ENCODE measurements at places on chromosomes 5 and 9.

DNA sequence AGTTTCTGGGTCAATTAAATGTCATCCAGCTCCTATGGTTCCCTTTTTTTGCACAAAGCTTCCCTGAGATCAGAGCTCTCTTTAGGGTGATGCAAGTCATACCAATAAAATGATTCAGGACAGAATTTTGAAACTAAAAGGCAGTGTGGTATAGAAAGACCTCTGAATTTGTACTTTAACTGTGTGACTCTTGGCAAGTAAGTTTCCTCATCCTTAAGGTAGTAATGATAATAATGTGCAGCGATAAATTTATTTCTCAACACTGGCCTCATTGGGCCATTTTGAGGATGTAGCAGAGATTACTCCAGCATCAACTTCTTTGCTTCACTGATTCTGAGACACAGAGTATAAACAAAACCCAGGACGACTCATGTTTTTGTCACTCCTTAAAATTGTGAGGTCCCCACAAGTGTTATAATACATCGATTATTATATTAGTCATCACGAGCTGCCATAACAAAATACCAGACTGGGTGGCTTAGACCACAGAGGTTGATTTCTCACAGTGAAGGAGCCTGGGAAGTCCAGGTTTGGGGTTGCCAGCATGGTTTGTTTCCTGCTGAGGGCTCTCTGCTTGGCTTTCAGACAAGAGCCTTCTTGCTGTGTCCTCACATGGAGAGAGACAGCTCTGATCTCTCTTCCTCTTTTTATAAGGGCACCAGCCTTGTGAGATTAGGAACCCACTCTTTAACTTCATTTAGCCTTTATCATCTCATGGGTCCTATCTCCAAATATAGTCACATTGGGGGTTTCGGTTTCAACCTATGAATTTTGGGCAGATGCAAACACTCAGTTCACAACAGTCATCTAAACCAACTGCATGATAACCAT, 293.0 kb downstream of the ZNF608 start:
- no peak for DNase-seq

- peak; percentile 48 for DNase-seq
Observed at GRCh38 chr9:134399435-134400056, 73.3 kb downstream of the RXRA start.

- no peak for DNase-seq
Observed at GRCh38 chr5:75847561-75848021, 130.4 kb upstream of the POC5 start.

DNA sequence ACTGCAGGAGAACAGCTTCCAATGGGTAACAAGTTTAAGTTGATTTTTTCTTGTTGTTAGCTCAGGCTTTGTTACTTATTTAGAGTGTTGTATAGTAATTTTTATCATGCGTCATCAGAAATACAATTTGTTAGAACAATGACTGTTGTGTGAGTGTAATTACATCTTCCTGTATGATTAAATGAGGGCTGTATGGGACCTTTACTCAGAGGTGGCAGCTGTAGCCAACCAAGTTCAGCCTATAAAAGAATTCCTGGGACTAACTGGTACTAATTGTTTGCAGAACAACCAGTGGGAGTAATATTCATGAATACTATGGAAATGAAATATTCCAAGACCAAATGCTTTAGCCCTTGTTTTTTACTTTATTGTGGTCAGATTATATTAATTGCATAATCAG, 30.8 kb upstream of the TJP2 start:
- DNase-seq, result no peak

- no peak for DNase-seq
Observed at GRCh38 chr5:76475385-76475784, 72.3 kb downstream of the IQGAP2 start.

DNA sequence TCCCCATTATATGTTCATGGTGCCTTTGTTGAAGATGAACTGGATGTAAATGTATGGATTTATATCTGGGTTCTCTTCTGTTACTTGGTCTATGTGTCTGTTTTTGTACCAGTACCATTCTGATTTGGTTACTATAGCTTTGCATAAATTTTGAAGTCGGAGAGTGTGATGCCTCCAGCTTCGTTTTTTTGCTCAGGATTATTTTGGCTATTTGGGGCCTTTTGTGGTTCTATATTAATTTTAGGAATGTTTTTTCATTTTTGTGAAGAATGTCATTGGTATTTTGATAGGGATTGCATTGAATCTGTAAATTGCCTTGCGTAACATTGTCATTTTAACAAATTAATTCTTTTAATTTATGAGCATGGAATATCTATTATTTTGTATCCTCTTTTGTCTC, 36.6 kb upstream of the ZNF366 start:
- no peak for DNase-seq

GRCh38 chr5:179960204-179960831, 52.6 kb upstream of the TBC1D9B start:
- DNase-seq, result no peak

DNA sequence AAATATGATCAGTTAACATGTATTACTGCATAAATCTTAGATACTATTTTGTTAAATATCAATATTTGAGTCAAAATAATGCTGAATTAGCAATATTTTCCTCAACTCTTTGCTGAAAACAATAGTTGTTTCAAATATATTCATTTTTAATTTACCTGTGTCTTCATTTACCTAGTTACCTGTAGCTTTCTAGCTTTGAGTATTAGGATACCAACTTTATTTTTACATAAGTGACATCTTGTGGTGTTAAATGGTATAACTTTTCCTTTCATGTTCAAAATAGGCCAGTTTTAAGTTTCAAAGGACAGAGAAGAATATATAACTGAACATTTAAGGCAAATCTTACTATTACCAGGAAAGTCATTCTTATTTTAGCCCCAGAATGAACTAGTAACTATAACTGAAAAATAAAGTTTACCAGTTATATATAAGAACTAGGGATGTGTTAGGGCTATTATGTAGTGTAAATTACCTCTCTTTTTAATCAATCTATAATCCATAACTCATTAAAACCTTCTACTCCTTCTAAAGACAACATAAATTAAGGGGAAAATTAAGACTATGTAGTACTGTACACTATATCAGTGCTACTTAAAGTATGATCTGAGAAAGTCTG, 25.3 kb downstream of the AP3B1 start:
- peak; percentile 35 for DNase-seq

DNA sequence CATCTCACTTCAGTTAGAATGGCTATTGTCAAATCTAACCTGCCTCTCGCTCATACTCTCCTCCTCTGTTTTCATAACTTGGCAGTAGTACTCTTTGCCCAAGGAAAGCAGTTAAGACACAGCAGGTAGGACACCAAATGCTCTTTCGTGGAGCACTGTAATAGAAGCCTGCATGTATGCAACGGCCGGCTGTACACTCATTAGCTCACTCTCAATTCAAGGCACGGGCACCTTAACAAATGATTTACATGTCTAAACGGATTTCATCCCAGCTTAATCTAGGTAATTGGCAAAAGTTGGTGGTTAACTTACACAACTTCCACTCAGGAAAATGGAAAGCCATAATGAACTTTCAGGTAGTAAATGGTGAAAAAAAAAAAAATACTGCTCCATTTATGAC, 14.9 kb downstream of the DEPDC1B start:
- DNase-seq, result no peak

DNA sequence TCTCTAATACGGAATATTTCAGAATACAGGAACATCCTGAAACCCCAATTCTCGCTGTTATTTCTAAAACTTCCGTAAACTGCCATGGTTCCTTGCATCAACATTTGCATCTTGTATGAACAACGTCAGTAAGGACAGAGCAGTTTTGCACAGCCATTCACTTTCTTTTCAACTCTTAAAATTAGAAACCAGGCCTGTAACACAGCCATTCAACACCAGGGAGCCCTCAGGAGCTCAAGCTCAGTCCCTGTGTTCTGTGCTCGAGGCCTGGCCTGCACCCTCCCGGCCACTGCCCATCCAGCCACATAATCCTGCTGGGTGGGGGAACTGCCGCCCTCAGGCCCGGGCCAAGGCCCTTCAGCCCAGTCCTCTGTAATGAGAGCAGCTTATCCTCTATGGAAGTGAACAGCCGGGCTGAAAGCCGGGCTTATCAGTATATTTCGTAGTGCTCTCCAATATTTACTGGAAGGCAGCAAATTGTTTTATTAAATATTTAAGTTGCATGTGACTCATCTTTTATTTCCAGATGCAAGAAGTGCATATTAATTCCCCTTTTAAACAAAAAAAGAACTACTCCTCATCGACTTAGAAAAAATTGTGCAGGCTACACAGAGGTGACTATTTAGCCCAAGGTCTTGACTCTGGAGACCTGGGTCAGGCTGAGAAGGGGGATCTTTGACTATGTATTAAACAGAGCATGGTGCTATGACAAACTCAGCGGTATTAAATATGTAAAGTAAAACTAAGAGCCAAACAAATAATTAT, 33.2 kb upstream of the SLC6A3 start:
- no peak for DNase-seq

DNA sequence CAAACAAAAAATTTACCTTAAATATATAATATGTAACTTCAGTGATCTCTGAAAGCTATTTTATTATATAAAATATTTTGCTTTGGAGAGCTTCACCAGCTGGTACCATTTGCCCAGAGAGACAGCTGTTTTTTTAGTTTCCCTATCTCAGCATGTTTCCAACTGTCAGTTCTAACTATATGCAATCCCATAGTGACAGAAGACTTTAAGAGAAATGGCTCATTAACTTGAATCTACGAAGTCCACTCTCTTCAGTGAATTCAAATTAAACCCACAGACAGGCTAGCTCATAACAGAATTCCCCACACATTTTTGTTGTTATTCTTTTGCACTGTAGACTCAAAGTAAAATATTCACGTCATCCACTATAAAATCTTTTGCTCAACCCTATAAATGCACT, 251.8 kb upstream of the POU5F2 start:
- no peak for DNase-seq

- DNase-seq, result peak; percentile 64
Observed at GRCh38 chr5:43000111-43000840, 39.8 kb downstream of the ANXA2R start.

All from erythroblast (primary cell).